ENCODE measurements at places on chromosomes 6 and 20.

- no peak for DNase-seq
Measured at GRCh38 chr6:134813146-134813545, 136.8 kb downstream of the ALDH8A1 start.

DNA sequence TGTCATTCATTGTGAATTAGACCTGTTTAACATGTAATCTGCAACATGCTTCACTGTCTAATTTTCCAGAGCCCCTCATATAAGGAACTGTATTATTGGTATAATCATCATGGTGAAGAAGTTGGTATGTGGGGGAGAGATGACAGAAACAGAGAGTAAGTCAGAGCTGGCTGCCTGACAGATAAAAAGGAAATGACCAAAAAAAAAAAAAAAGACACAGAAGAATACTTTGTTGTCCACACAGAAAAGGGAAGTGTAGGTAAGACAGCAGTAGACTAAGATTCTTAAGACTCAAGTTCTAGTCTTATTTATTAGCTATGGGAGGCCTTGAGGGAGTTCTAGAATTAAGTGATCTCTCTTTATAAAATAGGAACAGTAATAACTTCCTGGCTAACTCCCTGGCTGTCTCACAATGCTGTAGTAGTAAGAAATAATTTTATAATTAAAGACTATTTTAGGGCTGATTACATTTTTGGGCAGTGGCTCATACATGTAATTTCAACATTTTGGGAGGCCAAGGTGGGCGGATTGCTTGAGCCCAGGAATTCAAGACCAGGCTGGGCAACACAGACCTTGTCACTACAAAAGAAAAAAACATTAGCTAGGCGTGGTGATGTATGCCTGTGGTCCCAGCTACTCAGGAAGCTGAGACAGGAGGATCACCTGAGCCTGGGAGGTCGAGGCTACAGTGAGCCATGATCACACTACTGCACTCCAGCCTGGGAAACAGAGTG is 102.5 kb downstream of the PRL start:
- DNase-seq: no peak

GRCh38 chr6:5457983-5458683 is 196.8 kb downstream of the FARS2 start:
- DNase-seq: no peak

DNA sequence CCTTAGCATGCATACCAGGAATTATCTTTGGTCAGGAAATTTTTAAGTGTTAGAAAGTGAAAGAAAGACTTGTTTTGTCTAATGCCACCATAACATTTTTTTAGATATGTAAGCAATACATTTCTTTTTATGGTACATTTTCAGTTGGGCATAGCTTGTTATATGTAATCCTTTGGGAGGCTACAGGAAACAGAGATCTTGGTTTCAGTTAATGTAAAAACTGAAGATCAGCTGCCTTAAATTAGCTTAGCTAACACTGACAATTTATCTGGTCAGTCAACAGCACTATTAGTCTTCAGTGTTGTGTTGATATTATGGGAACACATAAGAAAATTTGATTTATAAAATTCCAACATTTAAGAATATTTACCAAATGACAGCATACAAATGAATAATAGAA is 78.6 kb upstream of the SMIM8 start:
- no peak for DNase-seq

Data from stimulated activated CD4-positive, alpha-beta T cell treated with anti-CD3 and anti-CD28 coated beads, Interleukin-2, amount 100 ng/mL, for 24 hours (primary cell).